ENCODE measurements at places on chromosomes 11 and 22.
A peak's percentile ranks its signal among the peaks of the same experiment; 100 is the strongest.

DNA sequence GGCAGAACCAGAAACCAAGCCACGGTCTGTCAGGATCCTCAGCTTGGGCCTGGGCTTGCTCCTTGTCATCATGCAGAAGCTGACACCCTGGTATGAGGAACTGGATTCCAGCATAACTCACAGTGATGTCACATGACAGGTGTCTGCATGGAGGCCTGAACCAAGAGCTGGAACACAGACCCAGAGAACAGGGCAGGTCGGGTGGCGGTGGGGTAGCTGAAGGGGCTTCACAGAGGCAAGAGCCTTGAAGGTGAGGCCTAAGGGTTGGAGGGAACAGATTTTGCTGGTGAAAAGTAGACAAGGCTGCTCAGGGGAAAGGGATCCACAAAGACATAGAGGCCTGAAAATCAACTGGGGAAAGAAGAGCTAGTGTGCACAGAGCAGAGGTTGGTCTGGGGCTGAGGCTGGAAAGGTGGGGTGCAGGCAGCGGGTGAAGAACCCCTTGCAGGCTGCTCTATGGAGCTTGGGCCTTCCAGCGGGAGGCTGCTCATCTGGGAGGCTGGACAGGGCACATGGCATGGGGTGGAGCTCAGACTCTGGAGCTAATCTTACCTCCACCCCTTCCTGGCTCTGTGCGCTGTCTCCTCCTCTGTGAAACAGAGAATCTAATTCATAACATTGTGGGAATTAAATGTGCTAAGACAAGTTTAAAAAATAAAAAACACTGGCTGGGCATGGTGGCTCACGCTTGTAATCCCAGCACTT is 18.4 kb upstream of the RPS3 start:
- no peak for DNase-seq

DNA sequence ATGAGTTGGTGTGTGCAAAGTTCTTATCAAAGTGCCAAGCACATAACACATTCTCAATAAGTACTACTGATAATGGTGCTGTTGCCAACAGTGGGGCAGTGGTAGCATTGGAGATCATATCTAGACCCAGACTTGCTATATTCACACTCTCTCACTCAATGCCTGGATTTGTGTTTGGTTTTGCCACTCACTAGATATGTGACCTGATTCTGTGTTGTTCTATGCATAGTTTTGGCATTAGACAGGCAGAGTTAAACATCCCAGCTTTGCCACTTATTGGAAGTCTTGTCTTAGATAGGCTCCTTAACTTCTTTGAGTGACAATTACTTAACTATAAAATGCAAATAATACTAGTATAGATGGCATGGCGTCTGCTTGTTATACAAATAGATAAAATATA is 642.6 kb upstream of the CCDC179 start:
- no peak for DNase-seq

- no peak for DNase-seq
These were observed 100.7 kb upstream of the ANO3 start for GRCh38 chr11:26231252-26231661.

DNA sequence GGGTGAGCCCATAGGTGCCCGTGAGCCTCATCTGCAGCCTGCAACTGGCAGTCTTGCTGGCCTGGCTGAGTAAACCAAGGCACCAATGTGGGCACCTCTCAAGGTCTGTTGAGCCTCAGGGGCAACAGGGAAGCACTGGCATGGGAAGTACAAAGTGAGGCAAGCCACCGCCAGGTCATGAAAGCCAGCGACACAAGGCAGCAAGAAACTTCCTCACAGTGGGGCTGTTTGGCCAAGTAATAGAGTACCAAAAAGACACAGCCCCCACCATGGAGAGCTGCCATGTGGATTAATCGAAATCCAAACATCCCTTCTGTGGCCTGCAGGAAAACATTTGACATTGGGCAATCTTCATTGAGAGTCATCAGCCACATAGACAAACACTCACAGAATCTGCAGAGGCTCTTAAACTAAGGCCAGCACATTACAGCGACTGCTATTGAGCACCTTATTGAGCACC is 43.6 kb upstream of the FIBIN start:
- DNase-seq, result no peak

GRCh38 chr11:93689240-93689639 is 27.8 kb downstream of the CEP295 start:
- DNase-seq, result no peak

DNA sequence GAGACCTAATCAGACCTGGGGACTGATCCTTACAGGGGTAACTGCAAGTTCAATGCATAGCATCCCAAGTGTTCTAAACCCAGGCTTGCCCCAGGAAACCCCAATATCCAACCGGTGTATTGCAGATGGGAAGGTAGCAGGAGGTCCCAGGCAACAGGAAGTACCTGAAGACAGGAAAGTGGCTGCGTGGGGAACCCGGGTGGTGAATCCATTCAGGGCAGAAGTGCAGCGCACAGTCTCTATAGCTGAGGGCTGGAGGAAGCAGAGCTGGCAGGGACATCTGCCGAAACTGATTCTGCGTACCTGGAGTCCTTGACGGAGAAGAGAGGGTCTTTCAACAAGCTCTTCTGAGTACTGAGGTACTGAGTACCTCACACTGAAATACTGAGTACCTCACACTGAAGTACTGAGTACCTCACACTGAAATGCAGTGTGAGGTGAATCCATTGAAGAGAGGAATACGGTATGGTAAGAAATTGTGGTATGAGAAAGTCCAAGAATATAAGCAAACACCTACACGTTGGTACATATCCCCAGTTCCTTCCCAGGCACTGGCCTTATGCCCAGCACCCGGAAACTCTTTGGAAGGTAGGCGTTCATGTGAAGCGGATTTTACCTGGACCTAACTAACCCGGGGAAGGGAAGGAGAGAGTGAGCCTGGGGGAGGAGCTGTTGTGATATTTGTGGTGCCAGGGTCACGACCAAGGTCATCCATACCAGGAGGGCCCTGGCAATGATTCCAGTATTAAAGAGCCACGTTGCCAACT is 20.1 kb downstream of the SCN4B start:
- DNase-seq, result no peak

DNA sequence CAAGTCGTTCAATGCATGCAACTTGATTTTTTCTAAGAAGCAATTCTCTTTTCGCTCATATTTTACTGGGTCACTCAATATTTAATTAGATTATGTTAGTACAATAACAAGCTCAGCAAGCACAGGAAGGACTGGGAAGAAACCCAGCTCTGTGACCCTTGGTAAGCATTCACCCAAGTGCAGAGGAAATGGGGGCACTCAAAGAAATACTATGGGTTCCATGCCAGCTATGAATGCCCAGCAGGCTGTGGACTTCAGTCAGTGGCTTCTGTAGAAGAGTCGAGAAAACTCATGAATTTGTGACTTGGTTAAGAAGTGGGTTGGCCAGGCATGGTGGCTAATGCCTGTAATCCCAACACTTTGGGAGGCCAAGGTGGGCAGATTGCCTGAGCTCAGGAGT is 123.6 kb downstream of the GALNT18 start:
- DNase-seq, result no peak

- no peak for DNase-seq
These were observed 31.9 kb downstream of the MYH9 start for GRCh38 chr22:36355894-36356293.

DNA sequence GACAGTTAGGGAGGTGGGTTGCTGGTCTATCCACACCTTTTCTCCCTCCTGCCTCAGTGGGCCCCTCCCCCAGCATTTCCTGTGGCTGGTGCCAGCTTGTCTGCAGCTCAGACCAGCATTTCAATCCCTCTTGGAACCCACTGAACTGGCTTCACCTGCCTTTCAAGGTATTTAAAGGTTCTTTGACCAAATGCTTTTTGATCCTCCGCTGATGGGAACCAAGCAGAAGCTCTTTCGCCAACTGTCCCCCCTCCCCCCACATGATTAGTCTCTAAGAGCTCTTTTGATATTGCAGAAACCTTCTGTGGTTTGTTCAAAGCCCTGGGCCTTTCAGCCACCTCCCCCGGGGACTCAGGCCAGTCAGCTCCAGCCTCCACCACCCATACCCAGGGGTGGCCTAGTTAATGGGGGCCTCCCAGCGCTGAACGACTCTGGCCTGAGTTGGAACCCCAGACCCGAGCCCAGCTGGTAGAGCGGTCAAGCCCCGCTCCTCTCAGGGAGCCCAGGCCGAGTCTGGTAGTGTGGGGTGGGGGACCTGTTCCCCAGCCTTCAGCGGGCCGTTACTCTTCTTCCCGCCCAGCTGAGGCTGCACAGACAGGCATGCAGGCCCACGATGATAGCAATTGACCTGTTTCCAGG is 6.0 kb upstream of the SYT7 start:
- no peak for DNase-seq

- DNase-seq, result no peak
These were observed 261.4 kb downstream of the DDX10 start for GRCh38 chr11:108926171-108926840.

- DNase-seq, result peak; percentile 17
These were observed 4.2 kb upstream of the LRFN4 start for GRCh38 chr11:66852466-66853241.

GRCh38 chr11:65851811-65852507 is 6.0 kb downstream of the CFL1 start:
- no peak for DNase-seq

DNA sequence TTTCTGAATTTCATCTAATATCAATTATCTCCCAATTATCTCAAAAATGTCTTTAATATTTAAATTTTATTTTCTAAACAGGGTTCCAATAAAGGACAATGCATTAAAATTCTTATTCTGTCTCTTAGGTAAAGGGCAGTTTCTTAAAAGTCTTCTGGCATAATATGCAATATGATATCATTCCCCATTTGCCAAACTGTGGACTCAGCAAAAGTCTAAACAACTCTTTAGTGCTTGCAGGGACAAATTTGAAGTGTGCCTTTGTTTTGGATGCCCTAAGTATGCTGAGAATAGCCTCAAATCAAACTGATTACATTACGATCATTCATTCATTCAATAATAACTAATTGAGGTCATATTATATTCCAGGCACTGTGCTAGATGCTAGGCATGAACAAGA is 281.0 kb upstream of the KIRREL3 start:
- no peak for DNase-seq

DNA sequence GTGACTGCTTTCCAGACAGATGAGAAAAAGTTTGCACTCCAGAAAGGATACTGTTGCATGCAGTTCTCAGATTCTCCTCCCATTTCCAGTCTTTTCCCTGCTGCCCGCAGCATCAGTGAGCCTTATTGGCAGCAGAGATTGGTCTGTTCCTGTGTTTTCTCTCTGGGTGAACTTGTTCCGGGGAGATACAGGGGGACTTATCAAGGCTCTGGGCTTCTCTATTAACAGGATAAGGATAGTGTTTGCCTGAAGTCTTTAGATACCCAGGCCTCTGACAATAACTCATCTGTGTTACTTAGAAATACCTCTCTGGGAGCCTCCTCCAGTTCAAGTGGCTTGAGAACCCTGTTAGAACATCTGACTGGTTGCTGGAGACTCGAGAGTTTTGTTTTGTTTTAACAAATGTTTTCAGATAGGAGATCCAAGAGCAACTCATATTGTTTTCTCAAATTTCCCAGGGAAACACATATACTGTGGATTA is 154.7 kb downstream of the BLID start:
- no peak for DNase-seq
